Nephron progenitor cell (in vitro differentiated cells): ENCODE measurements at places on chromosomes 2 and 18.

DNA sequence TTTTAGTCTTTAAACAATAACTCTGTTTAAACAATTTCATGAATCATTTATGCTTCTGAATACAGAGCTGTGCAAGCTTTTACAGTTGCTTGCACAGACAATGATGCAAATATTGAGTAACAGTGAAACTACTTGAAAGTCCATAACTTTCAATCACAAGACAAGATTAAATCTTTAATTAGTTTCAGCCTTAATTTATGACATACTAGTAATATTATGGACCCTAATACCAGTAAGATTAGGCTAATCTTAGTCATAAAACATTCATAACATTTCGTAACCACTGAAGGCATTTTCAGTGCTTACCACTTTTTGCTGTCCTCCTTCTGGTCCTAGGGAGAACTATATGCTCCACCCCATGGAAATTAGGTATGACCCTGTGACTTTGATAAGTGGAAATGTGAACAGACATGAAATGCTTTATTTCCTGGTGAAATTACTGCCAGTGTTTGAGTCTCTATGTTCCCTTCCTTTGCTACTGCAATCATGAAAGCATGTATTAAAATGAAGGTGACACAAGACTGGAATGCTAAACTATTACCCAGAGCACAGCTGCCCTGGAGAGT lies 1.8 kb upstream of the COBLL1 start:
- DNase-seq: no peak

GRCh38 chr2:17101596-17101995 lies 416.6 kb downstream of the RAD51AP2 start:
- DNase-seq: no peak

- DNase-seq: no peak
These were observed 13.3 kb upstream of the TMX3 start for GRCh38 chr18:68728081-68728700.

DNA sequence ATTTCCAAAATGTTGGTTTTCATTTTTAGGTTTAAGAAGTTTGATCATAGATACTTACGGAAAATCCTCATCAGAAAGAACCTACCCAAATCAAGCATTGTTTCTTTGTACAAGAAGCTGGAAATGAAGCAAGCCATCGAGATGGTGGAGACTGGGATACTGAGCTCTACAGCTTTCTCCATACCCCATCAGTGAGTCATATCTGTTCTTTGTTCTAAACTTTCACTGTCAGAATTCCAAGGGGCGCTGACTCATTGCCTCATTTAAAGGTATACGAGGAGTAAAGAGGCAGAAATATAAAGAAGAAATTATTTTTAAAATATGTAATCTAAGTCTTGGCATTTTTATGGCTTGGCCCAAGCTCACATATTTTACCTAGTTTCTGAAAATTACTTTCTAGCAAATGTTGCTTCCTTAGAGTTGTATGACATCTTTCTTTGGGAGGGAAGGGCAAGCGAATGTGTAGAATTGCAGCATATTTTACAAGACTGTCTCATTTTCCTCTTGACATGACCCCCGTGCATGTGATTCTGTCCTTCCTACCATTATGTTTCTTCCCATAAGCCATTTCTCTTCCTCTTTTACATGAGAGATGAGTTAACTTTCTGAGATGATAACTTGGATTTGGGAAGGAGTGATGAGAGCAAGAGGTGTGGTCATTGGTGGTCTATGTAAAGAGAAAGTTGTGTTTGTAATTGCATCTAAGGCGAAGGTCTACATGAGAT lies 41.2 kb downstream of the SLC9A4 start:
- DNase-seq: no peak

GRCh38 chr2:23243073-23243659 lies 141.8 kb upstream of the KLHL29 start:
- no peak for DNase-seq

GRCh38 chr18:76619261-76619620 lies 124.2 kb upstream of the ZNF516 start:
- DNase-seq: peak; percentile 30

GRCh38 chr18:13471198-13471845 lies 252.8 kb downstream of the LDLRAD4 start:
- DNase-seq: no peak

GRCh38 chr2:190804182-190804795 lies 76.3 kb upstream of the GLS start:
- no peak for DNase-seq

GRCh38 chr2:179850188-179850587 lies 11.2 kb downstream of the ZNF385B start:
- DNase-seq: no peak

- no peak for DNase-seq
These were observed 7.1 kb downstream of the MREG start for GRCh38 chr2:216006164-216006663.

DNA sequence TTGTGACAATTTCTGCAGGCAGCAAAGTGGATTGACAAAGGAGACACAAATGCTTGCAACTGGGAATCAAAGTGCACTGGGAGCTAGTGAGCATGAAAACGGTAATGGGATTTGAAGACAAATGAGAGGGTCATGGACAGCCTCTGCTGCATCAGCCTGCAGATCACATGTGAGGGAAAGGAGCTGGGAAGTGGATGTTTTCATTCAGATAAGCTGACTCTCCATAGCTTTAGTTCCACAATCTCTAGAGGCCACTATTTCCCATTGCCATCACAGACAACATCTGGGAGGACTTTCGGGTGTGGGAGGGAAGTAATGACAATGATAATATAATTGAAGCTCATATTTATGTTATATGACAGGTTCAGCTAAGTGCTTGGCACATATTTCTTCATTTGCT lies 28.4 kb downstream of the ADCYAP1 start:
- DNase-seq: no peak

GRCh38 chr2:611519-611918 lies 65.7 kb downstream of the TMEM18 start:
- no peak for DNase-seq

DNA sequence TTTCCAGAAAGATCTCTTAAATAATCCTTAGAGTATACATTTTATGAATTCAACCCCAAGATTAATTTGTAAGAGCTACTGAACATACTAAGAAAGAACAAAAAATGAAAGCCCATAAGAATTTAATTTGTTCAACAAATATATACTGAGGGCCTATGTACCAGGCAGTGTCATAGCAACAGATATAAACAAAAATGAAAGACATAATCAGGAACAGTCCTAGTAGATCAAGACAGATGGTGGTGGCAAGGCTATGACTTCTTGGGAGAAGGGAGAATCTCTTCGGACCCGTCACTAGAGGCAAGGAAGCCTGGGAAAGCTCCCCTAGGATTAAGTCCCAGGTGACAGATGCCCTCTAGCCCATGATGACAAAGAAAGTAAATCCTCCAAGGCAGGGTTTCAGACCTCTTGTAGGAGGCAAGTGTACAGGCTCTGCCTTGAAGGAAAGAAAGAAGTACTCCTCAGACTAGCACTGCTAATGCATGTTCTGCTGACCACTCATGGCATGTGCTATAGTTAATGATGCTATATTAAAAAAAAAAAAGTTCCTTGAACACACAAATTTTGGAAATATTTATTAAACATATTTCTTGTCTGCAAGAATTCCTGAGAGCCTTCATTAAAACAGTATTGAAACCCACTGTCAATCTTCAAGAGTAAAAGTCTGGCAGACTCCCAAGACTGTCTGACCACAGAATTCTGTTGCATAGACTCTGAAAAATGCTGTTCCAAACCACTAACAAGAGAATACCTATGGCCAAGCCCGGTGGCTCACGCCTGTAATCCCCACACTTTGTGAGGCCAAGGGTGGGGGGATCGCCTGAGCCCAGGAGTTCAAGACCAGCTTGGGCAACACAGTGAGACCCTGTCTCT lies 31.5 kb downstream of the NOL10 start:
- no peak for DNase-seq

GRCh38 chr2:239960929-239961661 lies 64.0 kb downstream of the NDUFA10 start:
- no peak for DNase-seq

DNA sequence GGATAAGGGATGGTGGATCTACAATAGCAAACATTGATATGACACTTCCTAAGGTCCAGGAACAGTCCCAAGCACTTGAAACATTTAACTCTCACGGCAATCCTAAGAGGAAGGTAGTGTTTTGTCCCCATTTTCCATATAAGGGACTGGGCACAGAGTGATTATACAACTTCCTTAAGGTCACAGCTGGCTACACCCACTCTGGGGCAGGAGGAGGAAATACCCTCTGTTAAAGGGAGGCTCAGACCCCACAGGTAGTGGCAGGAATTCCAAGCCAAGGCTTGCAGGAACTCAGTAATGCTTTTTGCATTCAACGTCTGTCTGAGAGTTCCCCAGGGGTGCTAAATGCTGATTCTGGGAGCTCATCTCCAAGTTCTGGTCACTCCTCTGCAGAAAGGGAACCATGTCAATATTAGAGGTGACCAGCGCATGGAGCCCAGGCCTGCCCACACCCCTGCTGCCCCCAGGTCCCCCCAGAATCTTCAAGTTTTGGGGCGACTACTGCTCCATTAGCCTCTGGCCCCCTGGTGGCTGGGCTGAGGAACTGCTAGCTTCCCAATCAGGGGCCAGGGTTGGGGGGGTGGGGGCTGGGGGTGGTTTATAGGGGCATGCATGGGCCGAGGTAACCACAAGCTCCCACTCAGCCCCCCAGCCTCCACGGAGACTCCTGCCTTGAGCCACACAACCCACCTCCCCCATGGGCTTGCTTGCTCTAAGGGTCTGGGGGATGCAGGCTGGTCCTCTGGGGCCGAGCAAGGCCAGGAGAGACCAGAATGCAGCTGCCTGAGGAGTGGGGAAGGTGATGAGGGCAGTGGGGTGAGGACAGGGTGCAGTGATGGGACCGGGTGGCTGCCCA lies 11.1 kb downstream of the OBSL1 start:
- no peak for DNase-seq

GRCh38 chr2:60964651-60965498 lies 52.6 kb upstream of the PEX13 start:
- no peak for DNase-seq

DNA sequence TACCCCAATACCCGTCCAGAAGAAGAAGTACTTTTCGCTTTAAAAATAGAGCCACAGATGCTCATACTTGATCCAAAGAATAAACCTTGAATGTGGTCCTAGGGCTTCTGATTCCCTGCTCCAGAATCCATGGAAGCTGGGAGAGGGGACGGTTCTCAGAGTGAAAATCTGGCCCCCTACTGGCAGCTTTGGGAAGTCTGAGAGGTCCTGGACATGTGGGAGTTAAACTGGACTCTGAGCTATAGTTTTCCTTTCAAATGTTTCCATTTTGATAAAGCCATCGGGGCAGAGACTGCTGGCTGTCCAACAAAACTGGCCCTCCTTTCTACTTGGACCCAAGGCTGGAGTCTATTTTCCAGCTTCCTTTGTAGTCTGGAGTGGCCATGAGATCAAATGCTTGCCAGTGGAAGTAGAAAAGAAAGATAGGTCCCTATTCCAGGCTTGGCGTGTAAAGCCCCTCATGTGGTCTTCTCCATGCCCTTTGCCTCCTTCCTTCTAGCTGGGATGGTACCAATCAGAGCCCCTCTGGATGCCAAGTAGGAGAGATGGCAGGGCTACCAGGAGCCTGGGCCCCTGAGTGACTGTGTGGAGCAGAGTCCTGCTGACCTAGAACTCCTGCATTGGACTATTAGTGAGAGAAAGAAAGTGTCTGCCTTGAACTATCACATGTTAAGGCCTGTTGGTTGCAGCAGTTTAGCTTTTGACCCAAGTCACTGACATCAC lies 37.7 kb upstream of the TBC1D8 start:
- DNase-seq: peak; percentile 22

DNA sequence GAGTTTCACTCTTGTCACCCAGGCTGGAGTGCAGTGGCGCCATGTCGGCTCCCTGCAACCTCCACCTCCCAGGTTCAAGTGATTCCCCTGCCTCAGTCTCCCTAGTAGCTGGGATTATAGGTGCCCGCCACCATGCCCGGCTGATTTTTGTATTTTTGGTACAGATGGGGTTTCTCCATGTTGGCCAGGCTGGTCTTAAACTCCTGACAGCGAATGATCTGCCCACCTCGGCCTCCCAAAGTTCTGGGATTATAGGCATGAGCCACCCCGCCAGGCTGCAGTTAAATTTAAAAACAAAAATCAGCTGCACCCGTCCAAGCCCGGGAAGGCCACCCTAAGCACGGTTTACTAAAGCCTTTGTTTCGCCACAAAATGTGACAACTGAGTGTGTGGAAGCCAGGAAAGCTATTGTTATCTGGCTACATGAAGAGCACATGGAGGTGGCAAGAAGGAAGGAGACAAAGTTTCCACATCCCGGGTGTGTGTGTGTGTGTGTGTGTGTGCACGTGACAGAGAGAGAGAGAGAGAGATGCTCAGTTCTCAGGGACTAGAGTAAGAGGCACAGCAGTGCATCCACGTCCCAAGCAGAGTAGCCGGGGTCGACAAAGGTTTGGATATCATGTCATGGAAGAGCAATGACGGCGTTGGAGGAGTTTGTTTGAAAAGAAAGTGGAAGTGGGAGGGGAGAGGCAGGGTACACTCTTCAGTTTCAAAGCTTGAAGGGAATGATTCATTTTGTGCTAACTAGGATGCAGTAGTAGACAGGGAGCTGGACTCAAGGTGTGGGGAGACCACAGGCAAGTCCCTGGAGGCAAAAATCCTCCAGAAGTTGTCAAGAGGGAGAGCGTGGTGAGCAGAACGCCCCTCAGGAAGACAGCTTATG lies 20.1 kb downstream of the INPP5D start:
- no peak for DNase-seq

GRCh38 chr18:8997634-8998033 lies 104.9 kb upstream of the NDUFV2 start:
- no peak for DNase-seq

- peak; percentile 84 for DNase-seq
These were observed 1.6 kb downstream of the CDH2 start for GRCh38 chr18:28175150-28175929.

- no peak for DNase-seq
These were observed 53.2 kb downstream of the UXS1 start for GRCh38 chr2:106140913-106141312.

- no peak for DNase-seq
These were observed 316.9 kb upstream of the ZEB2 start for GRCh38 chr2:144836635-144837350.

DNA sequence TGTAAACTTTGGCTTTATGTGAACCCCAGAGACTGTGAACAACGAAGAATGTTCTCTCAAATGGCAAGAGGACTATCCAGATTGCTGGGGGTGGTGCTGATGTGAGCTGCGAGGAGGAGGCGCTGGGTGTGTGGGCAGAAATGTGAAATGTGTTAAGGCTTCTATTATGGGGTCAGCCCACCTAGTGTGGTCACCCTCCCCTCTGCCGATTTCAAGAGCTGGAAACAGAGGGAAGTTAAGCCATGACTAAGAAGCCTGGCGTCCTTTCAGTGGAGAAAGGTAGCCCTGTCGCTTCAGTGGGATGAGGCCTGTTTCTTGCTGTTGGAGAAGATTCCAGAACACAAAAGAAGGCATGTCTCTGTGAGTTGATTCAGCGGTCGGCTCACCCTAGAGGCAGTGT lies 89.0 kb upstream of the KCTD1 start:
- no peak for DNase-seq

DNA sequence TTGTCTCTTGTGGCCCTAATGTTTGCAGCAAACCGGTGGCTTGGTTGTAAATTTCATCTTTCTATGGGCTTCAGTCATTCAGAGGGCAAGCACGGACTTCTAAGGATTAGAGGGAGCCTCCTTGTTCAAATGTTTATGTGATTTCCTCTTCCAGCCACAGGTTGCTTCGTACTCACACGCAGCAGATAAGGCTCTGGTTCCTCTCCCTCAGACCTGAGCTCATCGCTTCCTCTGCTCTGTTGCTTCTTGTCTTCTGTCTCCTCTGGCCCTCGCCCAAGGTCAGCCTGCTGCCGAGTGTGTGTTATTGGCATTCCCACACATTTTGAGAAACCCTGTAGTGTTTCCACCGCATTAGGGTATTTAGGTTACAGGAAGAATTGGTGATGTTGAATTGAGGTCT lies 44.0 kb downstream of the MYL12B start:
- no peak for DNase-seq

- DNase-seq: peak; percentile 30
These were observed 566 bp upstream of the CMPK2 start for GRCh38 chr2:6866275-6866671.
